Amniotic stem cell (primary cell): ENCODE measurements at places on chromosomes 7 and 10.
A peak's percentile ranks its signal among the peaks of the same experiment; 100 is the strongest.

GRCh38 chr10:44356139-44357022, 28.5 kb downstream of the CXCL12 start:
- no peak for DNase-seq

- DNase-seq: no peak
Observed at GRCh38 chr7:158320328-158320727, 267.3 kb downstream of the PTPRN2 start.

DNA sequence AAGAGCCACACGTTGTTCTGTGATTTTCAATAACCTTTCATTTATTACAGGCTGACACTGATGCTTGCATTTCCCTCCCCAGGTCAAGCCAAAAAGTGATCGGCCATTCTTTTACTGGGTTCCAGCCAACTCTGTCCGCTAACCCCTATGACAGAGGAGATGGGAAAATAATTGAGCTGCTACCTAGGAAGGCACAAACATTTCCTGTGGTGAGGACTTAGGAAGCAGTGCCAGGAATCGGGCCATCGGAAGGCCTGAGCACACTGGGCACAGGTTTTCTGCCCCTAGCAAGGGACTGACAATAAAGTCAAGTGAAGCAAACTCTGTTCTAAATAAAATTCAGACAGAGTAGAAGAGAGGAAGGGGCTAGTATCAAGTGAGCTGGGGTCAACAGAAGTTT, 313.0 kb upstream of the AOAH start:
- DNase-seq: no peak

GRCh38 chr10:69757553-69758309, 44.0 kb upstream of the COL13A1 start:
- no peak for DNase-seq

- DNase-seq: no peak
Observed at GRCh38 chr7:51317582-51317910, 937 bp upstream of the COBL start.

DNA sequence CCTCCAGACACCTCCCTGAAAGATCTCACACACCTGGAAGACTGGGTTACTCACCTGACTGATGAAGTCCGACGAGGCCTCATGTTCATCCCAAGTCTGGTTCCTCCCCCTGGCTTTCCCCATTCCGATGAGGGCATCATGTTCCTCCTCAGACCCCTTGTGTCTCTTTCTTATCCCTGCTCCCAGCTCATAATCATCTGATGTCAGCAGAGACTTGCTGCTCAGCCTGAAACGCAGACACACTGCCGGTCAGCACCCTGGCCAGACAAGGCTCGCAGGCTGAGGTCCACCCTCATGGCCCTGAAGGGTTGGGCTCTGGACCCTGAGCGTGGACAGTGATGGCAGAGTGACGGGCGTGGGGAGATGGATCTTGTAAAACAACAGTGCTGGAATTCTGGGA, 64.3 kb downstream of the TNRC18 start:
- DNase-seq: no peak

DNA sequence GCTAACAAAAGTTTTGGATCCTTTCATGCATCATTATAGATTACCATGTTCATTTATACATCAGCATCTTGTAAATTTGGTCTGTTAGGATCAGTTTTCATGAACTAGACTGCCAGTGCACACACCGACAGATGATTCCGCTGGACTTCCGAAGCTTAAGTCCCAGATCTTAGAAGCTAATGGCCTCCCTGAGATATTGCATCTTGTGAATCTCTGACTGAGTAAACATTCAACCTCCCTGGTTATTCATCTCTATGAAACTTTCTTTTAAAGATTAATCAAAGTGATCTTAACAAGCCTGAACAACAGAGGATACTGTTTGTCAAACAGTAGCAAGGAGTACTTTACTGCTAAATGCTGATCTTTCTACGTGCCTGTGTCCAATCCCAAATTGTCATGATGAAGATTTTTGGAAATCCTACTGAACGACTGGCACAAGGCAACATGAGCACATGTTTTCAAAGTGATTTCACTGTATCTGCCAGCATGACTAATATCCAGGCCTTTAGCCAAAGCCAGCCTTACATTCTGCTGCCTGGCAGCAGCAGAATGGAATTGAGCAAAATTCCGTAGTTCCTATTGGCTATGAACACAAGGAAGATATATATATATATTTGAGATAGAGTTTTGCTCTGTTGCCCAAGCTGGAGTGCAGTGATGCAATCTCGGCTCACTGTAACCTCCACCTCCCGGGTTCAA, 91.3 kb upstream of the ANK3 start:
- DNase-seq: peak; percentile 67

DNA sequence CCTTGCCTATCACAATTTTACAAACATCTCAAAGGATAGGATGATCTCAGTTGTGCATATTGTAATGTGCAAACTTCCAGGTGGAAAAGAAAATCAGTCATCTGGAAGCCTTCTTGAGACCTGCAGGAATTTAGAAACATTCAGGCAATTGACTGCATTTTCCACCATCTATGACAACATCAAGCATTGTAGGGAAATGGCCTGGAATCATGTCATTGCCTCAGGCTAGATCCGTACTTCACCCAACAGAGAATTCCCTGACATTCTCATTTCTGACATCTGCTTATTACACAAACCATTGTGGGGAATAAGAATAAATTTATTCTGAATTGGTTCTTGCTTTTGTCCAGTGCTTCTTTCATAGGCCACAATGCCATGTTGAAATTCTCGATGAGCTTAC, 124.9 kb upstream of the NPVF start:
- no peak for DNase-seq

DNA sequence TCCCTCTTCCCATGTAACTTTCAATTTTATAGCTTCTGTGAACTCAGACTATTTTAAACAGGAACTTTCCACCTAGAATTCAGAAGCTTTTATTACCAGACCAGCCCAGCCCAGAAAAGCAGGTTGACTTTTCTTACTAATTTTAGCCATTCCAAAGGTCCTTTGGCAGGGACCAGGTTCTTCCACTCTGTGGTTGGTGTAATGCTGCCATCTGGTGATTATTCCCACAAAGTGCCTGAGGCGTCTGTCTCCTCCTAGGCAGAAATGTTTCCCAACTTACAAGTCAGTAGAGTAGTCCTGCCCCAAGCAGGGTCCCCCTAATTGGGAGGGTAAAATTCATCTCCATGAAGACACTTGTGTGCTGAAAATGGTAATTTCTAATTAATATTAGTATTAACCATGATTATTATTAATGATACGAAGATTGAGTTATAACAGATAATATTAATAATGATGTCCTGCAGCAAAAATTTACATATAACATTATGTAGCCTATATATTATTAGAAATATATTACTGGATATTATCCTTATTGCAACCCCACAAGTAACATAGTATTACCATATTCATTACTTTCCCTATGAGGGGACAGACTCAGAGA, 53.0 kb upstream of the PPP1R17 start:
- peak; percentile 35 for DNase-seq

GRCh38 chr10:129864082-129864481, 100.0 kb downstream of the EBF3 start:
- no peak for DNase-seq

- DNase-seq: peak; percentile 44
Observed at GRCh38 chr7:158587162-158588084, at the start of gene PTPRN2. PTPRN2 (minus strand) TSS chr7:158587823.

- DNase-seq: no peak
Observed at GRCh38 chr10:90062786-90063185, 361.4 kb downstream of the KIF20B start.

DNA sequence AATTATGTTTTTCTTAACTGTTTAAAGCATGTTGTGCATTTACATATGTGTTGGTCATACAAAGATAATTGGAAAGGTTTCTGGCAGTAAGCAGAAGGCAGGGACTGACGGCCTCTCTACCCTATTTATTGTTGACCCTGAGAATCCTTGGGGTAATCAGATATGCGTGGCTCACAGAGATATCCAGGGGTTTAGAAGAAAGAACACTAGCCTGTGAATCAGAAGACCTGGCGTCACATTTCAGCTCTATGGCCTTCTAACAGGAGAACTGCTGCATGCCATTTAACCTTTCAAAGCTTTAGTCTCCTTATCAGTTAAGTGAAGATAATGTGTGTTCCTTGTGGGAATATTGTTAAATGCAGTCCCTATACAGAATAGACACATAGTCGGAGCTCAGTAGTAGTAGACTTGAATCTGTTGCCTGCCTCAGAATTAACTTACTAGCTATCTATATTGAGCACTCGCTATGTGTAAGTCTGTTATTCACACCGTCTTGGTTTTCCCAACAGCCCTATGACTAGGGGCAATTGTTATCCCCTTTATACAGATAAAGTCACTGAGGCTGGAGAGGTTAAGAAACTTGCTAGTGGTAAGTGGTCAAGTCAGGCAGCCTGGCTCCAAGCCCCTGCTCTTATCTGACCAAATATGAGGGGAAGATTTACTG, 129.6 kb upstream of the ANKRD1 start:
- no peak for DNase-seq

DNA sequence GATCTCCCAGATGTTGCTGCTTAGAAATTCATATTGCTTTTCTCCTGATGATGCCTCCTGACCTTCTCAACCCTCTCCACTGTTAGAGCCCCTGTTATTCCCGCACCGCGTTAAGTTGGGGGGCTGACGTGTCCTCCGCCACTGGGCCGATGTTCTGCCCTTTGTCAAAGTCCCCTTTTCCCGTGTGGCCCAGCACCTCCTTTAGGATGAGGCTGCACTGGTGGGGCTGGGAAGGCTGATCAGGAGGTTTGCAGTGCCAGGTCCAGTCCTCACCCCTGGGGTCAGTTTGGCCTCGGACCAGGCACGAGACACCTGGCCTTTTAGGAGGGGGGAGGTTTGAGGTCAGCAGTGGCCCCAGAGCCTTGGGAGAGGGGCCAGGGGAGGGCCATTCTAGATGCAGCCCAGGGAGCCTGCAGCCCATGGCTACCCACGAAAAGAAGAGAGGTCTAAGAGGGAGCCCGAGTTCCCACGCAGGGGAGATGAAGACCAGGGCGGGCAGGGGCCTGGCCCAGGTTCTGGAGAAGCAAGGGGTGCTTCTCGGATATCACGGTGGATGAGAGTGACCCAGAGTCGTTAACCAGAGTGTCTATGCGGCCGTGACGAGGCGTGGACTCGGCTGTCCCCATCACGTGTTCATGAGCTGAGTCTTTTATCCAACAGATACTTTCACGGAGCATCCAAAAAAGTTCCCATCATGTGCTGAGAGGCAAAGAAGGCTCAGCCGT, 150.4 kb downstream of the DNAJB6 start:
- DNase-seq: no peak

DNA sequence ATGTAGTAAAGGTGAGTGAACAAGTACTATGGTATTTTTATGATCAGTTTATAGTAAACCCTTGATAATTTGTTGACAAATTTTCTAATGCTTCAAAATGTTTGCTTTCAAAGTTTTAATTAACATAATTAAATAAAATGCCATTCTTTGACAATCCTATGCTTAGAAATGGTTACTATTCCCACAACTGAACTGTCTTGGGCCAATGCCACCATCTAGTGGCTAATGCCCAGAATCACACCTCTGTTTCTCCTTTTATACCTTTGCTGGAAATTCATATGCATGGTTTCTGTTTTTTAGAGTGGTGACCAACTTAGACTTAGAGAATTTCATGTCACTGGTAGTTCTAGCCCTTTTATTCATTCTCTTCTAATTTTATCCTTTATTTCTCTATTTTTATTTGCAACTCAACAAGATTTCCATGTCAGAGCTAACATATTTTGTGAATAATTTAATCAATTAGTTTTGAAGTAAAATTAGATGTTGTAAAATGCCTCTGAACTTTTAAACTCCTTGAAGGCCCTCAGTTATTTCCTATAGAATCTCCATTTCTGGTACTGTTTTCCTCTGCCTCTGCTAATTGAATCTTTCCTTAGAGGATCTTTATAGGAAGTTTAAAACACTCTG, 31.1 kb downstream of the PCGF5 start:
- no peak for DNase-seq

GRCh38 chr10:114281461-114281860, 42.4 kb downstream of the VWA2 start:
- no peak for DNase-seq

DNA sequence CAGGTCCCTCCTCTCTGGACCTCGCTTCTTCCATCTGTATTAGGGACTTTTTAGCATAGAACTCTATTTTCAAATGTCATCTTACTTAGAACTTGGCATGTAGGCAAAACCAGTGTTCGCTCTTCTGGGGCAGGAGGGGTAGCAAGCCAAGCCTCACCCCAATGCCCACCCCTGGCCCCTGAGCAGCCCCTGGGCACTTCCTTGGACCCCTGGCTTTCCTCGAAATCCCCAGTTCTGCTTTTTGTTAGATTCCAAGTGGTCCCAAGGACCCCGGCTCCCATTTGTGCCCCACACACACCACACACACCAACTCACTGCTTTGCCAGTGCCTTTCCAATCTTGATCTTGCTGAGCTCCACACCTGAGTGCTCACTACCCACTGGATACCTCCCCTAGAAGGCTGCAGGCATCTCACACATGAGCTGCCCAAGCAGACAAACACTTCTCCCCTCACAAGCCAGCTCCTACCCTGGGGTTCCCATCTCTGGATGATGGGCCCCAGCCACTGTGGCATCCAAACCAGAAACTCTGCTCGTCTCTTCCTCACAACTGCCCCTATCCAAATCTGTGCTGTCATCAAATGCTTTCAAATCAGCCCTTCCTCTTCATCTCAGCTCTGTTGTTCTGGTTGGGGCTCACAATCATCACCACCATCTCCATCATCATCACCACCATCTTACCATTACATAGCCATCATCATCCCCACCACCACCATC, 167.9 kb upstream of the ZMIZ1 start:
- no peak for DNase-seq

DNA sequence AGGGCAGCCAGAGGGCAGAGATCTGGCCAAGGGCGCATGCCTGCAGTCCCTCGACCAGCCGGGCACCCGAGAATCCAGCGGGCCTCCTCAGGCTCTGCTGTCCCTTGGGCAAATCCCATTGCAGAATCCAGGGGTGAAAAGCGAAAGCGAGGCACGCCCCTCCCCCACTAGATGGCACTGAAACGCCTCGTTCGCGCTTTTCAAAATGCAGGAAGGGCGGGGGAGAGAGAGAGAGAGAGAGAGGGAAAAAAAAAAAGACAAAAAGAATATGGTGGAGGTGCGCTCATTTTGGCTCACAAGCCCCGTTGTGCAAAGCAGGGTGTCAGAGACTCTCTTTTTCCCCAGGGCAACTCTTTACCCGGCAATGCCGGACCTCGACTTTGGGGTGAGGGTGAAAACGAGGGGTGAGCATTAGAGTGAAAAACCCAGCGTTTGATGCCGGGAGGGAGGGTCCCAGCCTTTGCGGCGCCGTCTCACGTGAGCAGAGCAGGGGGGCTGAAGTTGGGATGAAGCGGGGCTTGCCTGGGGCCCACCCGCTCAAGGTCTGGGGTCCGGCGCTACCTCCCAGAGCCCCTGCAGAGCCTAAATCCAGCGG, 2.5 kb upstream of the TMEM178B start:
- no peak for DNase-seq

- no peak for DNase-seq
Observed at GRCh38 chr10:96681524-96681923, 38.8 kb downstream of the PIK3AP1 start.
